Stimulated activated CD4-positive, alpha-beta T cell treated with anti-CD3 and anti-CD28 coated beads, Interleukin-1b, Interleukin-23, amount 100 ng/mL, for 48 hours (primary cell): ENCODE measurements at places on chromosomes 1 and 21.
A peak's percentile ranks its signal among the peaks of the same experiment; 100 is the strongest.

- DNase-seq = no peak
These were observed 138.6 kb upstream of the EDN2 start for GRCh38 chr1:41622859-41623732.

DNA sequence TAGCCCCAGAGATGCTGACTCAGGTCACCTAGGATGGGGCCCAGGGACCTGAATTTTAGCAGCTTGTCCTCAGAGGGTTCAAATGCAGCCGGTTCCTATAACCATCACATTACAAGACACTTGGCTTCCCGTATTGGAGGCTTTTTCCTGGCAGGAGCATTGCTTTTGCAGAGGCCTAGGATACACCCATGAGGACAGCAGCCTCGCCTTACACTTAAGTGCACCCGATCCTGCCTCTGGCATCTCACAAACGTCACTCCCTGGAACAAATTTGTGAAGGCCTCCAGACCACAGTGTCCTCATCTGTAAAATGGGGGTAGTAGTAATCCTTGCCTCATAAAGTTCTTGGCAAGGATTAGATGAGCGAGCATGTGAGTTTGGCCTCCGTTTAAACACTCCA is 130.0 kb downstream of the KAZN start:
- no peak for DNase-seq

DNA sequence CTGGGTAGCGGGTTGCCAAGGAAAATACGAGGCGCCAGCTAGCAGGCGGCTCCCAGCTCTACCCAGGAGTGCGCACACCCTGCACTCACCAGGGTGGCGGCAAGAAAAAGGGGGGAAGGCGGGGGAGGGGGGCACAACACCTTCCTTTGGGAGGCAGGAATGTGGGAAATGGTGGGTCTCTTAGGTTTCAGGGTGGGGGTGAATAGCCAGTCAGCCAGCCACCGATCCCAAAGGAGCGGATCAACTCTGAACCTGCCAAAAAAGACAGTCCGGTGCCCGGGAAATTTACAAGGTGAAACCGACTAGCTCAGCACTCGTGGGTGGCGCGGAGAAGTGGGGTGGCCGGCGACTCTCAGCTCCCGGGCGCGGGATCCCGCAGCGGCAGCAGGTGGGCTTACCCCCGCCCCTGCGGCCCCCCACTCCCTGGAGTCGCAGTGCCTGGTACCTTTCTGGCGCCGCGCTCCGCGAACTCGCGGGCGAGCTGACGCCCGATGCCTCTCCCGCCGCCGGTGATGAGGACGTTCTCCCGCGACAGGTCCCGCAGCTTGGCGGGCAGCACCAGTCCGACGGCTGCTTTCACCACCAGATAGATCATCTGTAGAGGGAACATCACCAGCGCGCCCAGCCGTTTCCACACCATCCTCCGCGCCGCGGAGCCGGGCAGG is 1.2 kb downstream of the DHRS3 start:
- peak; percentile 38 for DNase-seq

- DNase-seq = no peak
These were observed 239.1 kb downstream of the RERE start for GRCh38 chr1:8578132-8578877.

- DNase-seq = no peak
These were observed 352.1 kb downstream of the MATN1 start for GRCh38 chr1:30371179-30371788.

DNA sequence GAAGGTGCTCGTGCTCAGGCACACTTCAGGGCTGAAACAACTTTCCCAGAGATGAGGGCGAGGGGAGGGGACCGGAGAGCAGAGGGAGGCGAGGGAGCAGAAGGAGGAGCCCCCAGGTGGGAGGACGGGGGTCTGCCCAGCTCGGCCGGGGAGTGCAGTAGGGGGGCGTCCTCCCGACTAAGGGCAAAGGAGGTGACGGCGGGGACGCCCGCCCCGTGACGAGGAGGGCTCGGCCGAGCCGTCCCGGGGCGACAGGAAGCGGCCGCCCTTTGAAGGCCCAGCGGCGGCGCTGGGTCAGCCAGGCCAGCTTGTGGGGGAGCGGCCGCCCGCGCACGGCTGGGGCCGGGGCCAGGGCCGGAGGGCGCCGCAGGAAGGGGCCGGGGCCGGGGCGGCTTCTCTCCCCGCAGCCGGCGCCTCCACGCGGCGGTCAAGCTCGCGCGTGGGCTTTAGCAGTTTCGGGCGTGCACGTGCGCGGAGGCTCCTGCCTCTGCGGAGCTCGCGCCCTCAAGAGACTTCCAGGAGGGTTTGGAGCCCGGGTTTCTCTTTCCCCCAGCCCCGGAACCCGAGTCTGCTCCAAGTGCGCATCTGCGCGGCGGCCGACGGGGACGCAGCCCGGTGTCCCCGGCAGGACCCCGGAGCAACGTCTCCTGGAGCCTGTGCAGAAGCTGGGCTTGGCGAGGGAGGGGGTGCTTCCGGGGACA is 100.8 kb upstream of the SLC45A1 start:
- DNase-seq = no peak

GRCh38 chr1:5756434-5757186 is 235.6 kb downstream of the NPHP4 start:
- no peak for DNase-seq

GRCh38 chr1:10761503-10762152 is 34.8 kb downstream of the CASZ1 start:
- no peak for DNase-seq

- no peak for DNase-seq
These were observed 33.6 kb downstream of the PGBD5 start for GRCh38 chr1:230392536-230392909.

DNA sequence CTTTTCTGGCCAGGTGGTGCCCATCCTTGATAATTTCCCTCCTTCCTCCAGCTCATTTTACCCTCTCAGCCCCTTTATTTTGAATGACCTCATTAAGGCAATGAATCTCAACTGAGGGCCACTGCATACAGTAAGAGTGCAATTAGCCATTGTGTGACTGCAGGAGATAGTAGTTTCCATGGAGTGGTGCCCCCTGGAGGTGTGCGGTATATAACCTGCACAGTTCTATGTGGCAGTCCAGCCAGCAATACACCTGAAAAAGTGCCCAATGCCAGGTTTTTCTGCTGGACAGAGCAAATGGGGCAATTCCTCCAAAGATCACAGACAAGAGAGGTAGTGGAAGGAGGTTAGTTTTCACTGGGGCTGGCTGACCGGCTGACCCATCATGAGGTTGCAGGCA is 25.9 kb upstream of the LRRC38 start:
- DNase-seq = no peak

DNA sequence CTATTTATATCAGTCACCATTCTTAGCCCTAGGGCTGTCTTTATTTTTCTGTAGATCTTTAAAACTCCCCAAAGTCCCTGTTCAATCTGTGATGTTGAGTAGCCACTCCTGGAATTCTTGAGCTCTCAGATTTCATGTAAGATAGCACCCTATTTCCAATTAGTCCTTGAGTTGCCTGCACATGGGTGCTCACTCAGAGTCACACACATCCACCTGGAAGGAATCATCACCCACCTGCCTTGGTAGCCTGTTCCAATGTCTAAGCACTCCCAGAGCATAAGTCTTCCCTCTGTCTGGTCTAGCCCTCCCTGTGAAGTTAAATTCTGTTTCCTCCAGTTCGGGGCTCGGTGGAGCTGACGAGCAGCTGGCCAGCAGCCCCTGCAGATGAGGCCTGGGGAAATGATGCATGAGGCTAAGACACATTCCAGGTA is 14.7 kb upstream of the ATF3 start:
- DNase-seq = no peak

DNA sequence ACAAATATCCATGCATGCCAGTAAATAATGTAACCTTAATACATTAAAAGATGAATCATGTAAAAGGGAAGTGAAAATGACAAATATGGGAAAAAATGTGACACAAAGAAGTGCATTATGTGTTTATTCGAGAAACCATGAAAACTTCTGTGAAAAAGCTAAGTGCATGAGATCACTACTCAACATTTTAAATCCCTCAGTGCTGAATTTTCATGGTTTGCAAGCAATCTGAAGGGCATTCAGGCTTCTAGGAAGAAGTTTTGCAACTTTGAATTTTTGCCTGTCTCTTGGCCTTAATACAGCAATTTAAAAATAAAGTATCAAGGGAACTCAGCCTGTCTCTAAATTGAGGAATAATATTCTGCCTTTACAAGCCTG is 78.2 kb downstream of the MAP3K7CL start:
- no peak for DNase-seq

DNA sequence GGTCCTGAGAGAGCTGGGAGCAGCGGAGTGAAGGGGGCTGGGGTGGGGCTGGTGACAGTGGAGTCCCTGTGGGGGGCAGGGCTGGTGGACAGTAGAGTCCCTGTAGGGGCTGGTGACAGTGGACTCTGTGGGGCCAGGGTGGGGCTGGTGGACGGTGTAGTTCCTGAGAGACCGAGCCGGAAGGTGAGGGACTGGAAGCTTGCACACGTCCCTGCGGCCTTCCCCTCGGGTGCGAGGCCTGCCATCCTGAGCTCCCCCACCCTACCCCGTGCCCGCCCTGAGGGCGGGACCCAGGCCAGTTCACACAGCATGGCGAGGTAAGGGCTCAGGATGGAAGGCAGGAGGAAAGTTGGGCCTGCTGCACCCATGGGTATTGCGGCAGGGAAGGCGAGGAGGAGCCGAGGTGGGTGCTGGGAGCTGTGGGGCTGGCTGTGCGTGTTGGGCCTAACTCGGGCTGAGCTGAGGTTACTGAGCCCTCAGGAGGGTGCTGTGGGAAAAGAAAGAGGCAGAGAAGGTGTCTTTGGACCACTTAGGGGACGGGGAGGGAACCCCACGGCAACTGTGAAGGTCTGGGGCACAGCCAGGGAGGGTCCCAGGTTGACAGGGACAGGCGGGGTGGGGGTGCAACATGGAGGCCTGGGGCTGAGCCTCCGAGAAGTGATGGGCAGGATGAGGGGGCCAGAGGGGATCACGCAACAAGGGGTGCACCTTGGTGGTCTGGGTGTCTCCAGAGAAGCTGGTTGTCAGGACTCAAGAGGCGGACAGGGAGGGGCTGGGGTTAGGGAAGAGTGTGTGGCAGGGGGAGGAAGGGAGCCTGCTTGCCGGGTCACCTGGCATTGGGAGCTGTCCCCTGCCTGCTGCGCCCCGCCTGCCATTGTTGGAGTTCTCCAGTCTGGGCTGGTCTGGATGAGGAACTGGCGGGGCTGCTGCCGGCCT is 60.8 kb downstream of the PRKCZ start:
- no peak for DNase-seq

GRCh38 chr1:239814306-239814881 is 277.3 kb upstream of the FMN2 start:
- DNase-seq = peak; percentile 59

DNA sequence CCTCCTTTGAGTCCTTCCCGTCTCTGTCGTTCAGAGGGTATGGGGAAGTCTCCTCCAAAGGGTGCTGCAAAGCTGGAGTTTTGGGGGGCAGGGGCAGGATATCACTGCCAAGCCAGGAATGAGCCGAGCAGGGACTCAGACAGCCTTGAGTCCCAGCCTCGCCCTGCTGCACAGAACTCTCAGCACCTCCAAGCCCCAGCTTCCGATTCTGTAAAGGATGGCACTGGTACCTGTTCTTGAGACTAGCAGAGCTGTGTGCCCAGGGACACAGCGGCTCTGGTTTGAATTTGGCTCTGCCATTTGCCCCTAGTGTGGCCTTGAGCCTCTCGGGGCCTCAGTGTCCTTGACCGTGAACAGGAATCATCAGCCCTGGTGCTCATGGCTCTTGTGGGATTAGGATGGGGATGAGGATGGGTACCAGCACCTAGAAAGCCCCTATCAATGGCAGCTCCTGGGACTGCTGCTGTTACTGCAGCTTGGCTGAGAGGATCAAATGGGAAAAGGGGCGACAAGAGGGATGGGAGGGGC is 1.5 kb upstream of the FBLIM1 start:
- no peak for DNase-seq

- DNase-seq = no peak
These were observed 14.9 kb upstream of the HMGCS2 start for GRCh38 chr1:119783354-119784185.

DNA sequence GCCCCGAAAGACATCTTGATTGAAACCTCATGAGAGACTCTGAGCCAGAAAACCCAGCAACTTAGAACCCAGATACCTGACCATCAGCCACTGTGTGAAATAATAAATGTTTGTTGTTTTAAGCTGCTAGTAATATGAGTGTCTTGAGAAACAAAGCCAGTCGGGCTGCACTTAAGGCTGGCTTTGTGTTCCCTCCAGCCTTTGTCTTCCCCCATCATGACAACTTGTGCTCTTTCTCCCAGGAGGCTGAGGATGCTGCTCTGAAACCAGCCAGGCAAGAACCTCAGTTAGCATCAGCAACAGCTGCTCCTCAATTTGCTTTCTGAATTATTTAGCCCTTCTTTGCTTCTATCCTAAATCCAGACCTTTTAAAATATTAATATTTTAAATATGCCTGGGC is 78.2 kb downstream of the SLC16A1 start:
- DNase-seq = no peak

DNA sequence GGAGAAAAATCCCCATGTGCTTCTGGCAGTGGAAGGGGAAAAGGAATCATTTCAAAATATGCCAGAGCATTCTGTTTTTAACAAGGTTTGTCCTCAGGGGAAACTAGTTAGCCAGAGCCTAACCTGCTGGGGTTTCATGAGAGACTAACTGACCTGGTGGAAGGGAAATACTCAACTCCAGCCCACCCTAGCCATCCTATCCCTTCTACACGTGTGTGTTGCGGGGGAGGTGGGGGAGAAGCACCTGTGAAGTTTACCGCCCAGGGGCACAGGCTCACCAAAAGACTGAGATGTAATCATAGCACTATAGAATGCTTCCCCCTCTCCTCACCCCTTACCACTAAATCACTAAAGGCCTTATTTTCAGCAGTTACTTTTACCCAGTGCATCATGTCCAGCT is 139.5 kb downstream of the GRIK3 start:
- DNase-seq = no peak

- no peak for DNase-seq
These were observed 7.2 kb upstream of the TRAF3IP3 start for GRCh38 chr1:209748620-209749019.

- DNase-seq = no peak
These were observed 13.1 kb upstream of the L1TD1 start for GRCh38 chr1:62181532-62181931.

GRCh38 chr1:228262475-228262874 is 54.6 kb downstream of the OBSCN start:
- DNase-seq = no peak

- no peak for DNase-seq
These were observed 1.4 kb downstream of the ZMYND12 start for GRCh38 chr1:42454403-42454802.

GRCh38 chr1:94654459-94654858 is 112.9 kb upstream of the F3 start:
- no peak for DNase-seq

DNA sequence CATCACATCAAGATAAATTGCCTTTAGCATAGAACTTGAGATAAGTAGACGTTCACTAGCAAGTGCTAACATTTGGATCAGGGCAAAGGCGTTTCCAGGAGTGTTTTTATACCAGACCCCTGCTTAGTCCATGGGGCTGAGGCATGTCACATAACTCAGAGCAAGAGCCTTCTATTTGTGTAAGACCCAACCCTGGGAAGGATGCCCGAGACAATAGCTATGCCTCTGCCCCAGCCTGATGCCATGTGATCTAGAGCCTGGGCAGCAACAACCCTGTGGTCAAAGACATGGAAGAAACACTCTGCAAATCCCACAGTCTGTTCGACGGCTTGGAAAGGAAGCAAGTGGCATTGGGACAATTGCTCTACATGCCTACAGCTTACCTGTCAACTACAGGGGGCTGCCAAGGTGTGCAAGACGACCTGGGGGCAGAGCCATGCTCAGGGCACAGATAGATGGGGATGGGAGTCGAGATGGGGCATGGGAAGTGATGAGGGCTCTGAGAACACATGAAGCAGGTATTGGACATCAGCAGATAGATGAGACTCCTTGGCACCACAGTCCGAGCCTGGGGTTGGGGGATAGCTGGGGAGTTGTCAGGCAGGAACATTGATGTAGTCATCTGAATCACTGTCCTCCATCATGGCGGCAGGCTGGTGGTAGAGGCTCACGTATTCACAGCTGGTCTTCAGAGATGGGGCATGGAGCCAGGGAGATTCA is 7.3 kb downstream of the IL24 start:
- no peak for DNase-seq
